Sigmoid colon (tissue), 7 donors: ENCODE measurements at places on chromosomes 11 and 22.

- no peaks in the 10 kb centered on the region for H3K27me3 ChIP-seq
- H3K4me3 ChIP-seq = no peak overlapping the region
- peaks cover 3% of the 10 kb centered on the region for H3K36me3 ChIP-seq
- H3K27ac ChIP-seq = no peak overlapping the region
Measured at GRCh38 chr11:17098038-17098437, 20.6 kb upstream of the RPS13 start.

DNA sequence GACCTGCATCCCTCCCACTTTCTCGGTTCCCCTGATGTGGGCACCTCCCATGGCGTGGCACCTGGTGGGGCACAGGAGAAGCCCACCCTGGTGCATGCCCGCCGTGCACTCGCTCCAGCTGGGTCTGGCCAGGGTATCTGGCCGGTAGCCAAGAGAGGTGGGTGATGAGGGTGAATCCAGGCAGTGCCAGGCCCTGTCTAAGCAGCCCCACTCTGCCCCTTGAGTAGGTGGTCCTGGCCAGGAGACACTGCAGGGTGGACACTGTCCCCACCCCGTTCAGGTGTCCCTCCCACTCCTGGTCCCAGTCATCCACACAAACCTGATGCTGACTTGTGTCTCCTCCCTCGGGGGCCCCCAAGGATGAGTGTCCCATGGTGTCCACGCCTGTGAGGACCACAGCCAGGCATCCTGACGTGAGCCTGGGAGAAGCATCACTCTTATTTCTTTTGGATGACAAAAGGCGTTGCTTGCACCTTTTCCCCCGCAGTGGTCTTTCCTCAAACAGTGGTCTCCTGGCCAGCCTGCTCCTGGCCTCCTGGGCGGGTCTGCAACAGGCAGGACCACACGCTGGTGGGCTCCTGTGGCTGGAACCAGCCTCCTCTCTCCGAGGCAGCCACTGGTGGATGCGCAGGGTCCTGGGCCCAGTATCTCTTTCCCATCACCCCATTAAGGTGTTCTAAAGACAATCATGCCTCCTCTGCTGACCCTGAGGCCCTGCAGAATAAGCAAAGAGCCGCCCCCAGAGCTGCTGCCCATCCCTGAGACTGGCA lies 922.3 kb downstream of the BRD1 start:
- peaks cover 15% of the 10 kb centered on the region for H3K27me3 ChIP-seq
- H3K4me3 ChIP-seq = no peak overlapping the region
- H3K27ac ChIP-seq = no peak overlapping the region
- no peaks in the 10 kb centered on the region for H3K4me1 ChIP-seq
- no peaks in the 10 kb centered on the region for H3K36me3 ChIP-seq

DNA sequence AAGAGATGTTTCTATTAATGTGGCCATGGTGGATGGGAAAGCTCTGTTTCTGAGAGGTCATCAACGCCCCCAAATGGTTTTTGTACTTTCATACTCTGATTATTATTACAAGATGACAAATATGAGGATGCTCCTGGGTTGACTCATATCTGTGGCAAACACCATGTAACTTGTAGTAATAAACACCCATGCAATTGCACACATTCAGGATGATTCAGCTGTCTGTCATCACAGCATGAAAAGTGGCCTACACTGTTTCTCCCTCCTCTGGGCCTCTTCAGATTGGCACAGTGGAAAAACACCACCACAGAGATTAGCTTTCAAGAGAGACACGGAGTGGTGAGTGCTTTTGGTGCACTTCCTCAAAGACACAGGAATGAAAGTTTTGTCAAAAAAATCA lies 85.4 kb downstream of the MTNR1B start:
- H3K27me3 ChIP-seq = no peaks in the 10 kb centered on the region
- H3K4me3 ChIP-seq = no peak overlapping the region
- no peak for DNase-seq
- no peaks in the 10 kb centered on the region for H3K36me3 ChIP-seq

GRCh38 chr22:34038801-34039555 lies 118.7 kb upstream of the LARGE1 start:
- no peak overlapping the region for H3K4me3 ChIP-seq
- H3K27me3 ChIP-seq = no peaks in the 10 kb centered on the region
- DNase-seq = no peak

DNA sequence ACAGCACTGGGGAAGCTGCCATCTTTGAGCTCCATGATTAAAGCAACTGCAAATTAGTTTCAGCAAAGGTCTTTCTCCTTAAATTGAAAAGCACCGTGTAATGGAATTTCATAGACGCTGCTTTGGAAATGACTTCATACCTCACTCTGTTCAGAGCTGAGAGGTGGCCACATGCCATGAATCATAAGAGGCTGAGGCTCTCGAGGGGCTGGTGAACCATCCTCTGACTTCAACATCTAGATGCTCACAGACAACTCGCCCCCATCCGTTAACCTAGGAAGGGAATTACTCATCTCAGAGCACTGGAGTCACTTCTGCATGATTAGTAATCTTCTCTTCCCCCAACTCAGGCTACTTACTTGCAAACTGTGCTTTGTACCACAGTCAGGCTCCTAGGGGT lies 122.3 kb downstream of the RCN1 start:
- H3K27me3 ChIP-seq = no peaks in the 10 kb centered on the region
- H3K27ac ChIP-seq = no peak overlapping the region
- H3K4me3 ChIP-seq = no peak overlapping the region
- H3K36me3 ChIP-seq = no peaks in the 10 kb centered on the region

DNA sequence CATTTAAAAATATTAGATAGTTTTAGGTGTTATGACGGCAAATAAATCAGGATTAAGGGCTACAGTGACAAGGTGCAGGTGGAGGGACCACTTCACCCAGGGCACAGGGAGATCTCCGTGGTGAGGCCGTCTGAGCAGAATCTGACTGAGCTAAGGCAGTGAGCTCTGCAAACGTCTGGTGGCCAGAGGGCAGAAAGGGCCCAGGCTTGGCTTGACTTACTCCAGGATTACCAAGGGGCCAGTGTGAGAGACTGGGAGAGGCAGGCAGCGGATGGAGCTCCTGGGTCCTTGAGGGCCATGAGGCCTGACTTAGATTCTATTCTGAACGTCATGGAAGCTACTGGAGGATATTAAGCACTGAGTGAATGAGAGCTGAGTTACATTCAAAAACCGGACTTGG lies 125.9 kb upstream of the B3GAT1 start:
- H3K27me3 ChIP-seq = no peaks in the 10 kb centered on the region
- H3K27ac ChIP-seq = no peak overlapping the region
- no peak overlapping the region for H3K4me3 ChIP-seq

DNA sequence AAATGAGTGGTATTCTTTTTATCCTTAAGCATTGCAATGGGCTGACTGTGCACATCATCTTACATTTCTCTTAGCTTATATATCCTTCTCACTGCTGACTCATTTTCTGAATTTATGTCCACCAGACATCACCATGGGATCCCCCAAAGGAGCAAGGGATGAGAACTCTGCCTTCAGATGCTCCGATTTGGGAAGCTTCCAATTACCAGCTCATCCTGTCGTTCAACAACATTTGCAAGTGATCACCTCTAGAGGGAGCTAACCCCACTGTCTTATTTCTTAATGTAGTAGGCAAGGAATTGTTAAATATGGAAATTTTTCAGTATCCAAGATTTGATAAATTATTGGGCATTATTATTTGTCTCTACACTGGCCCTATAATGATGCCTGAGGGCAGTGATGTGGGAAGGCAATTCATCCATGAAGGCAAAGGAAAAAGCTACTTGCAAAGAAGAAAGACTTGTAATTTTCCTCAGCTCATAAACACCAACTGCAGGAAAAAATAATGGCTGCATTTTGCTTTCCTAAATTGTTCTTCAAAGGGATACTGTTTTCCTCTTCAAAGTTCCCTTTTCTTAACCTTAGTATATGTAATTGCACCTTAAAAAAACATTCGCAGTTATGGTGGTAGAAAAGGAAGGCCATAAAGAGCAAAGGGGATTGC lies 102.4 kb upstream of the FSHB start:
- no peak overlapping the region for H3K4me3 ChIP-seq
- H3K36me3 ChIP-seq = no peaks in the 10 kb centered on the region
- DNase-seq = no peak
- no peaks in the 10 kb centered on the region for H3K27me3 ChIP-seq
- H3K4me1 ChIP-seq = no peaks in the 10 kb centered on the region
